Heart right ventricle (tissue), 16 donors: ENCODE measurements at places on chromosomes 3 and 15.
A peak's percentile ranks its signal among the peaks of the same experiment; 100 is the strongest.

GRCh38 chr3:60445446-60445845 lies 805.8 kb downstream of the FHIT start:
- no peak for DNase-seq

GRCh38 chr15:95840004-95840403 lies 490.5 kb upstream of the NR2F2 start:
- DNase-seq = peak; percentile 57

GRCh38 chr3:14925729-14926591 lies 21.4 kb upstream of the NR2C2 start:
- peak; percentile 38 for DNase-seq

GRCh38 chr3:143315766-143316165 lies 196.2 kb downstream of the CHST2 start:
- no peak for DNase-seq

- DNase-seq = no peak
These were observed 9.7 kb upstream of the CRBN start for GRCh38 chr3:3189102-3189727.

DNA sequence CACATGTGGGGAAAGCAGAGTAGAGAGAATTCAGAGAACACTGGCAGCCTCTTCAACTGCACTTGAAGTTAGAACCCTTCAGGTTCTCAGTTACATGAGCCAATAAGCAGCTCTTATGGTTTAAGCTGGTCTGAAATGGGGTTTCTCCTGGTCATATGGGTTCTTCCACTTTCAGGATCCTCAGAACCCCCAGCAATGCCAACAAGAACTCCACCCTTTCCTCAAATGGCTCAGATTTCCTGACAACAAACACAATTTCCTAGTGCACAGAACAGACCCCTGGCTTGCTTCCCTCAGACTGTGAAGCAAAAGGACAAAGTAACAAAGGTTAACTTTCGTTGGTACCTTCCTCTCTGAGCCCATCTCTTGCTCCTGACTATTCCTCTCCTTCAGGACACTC lies 23.9 kb upstream of the FRMD4B start:
- no peak for DNase-seq
